Neural cell (in vitro differentiated cells): ENCODE measurements at places on chromosomes 4 and X. TPM values are rescaled to one million over a fixed set of nuclear protein-coding genes. Genes with fewer than 3 reads are reported as not detected.

Gene AREG
- polyA plus RNA-seq = not detected in 2 replicates

Gene SPANXA1
- polyA plus RNA-seq = not detected in 2 replicates

Gene CT45A10
- polyA plus RNA-seq = not detected in 2 replicates

Gene GPR119
- not detected in 2 replicates for polyA plus RNA-seq

Gene MAP3K15
- 0.48 TPM in 1 of 2 replicates, not detected in the other for polyA plus RNA-seq

Gene GPR34
- not detected in 2 replicates for polyA plus RNA-seq

Gene IL3RA
- polyA plus RNA-seq = not detected in 2 replicates

Gene F8A3
- polyA plus RNA-seq = not detected in 2 replicates

Gene P2RY4
- not detected in 2 replicates for polyA plus RNA-seq

Gene SPANXN3
- not detected in 2 replicates for polyA plus RNA-seq
